Activated CD8-positive, alpha-beta memory T cell treated with anti-CD3 and anti-CD28 coated beads, Interleukin-2, amount 50 U/mL, for 48 hours (primary cell): ENCODE measurements at places on chromosomes 11 and 22.
A peak's percentile ranks its signal among the peaks of the same experiment; 100 is the strongest.

GRCh38 chr11:67345920-67346819, 7.2 kb downstream of the POLD4 start:
- DNase-seq = no peak

GRCh38 chr11:1523077-1523476, 36.5 kb upstream of the MOB2 start:
- DNase-seq = no peak

DNA sequence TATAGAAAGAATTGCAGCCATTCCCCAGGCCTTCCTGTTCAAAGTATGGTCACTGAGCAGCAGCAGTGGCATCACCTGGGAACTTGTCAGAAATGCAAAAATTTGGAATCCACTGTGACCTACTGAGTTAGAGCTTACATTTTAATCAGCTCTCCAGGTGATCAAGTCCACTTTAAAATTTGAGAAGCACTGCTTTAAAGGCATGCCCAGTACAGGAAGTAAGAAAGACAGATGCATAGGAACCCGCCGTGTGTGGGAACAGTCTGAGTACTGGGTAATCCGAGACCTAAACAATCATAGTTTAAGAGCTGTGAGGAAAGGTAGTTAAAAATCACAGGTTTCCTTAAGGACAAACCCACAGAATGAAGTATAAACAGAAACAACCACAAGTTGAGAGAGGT, 462.4 kb downstream of the RAB38 start:
- no peak for DNase-seq

GRCh38 chr11:1876361-1877063, 15.2 kb downstream of the PRR33 start:
- DNase-seq = no peak

- no peak for DNase-seq
Measured at GRCh38 chr11:81995889-81996288, 737.8 kb downstream of the FAM181B start.

DNA sequence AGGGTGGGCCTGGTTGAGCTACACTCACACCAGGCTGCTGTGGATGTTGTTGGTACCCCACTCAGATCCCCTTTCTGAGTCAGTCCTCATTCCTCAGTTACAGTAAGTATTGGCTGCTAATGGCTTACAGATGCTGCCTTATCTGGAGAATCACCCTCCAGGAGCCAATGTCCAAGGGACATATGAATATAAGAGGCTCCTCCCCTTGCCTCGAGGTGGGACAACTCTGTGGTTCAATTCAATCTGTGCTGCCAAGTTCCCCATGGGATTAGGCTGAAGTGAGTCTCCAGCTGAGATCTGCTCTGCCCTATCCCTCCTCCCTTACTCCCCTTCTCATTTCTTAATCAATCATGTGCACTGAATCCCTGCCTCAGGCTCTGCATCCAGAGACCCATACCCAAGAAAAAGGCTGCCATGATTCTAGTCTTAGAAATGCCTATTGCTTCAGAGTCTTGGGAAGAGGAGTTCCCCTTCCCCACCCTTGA, 168.8 kb upstream of the SYT13 start:
- DNase-seq = no peak

GRCh38 chr11:3225826-3226750, 6.1 kb downstream of the MRGPRE start:
- DNase-seq = no peak

- no peak for DNase-seq
Measured at GRCh38 chr11:93013646-93014045, 44.2 kb downstream of the MTNR1B start.

DNA sequence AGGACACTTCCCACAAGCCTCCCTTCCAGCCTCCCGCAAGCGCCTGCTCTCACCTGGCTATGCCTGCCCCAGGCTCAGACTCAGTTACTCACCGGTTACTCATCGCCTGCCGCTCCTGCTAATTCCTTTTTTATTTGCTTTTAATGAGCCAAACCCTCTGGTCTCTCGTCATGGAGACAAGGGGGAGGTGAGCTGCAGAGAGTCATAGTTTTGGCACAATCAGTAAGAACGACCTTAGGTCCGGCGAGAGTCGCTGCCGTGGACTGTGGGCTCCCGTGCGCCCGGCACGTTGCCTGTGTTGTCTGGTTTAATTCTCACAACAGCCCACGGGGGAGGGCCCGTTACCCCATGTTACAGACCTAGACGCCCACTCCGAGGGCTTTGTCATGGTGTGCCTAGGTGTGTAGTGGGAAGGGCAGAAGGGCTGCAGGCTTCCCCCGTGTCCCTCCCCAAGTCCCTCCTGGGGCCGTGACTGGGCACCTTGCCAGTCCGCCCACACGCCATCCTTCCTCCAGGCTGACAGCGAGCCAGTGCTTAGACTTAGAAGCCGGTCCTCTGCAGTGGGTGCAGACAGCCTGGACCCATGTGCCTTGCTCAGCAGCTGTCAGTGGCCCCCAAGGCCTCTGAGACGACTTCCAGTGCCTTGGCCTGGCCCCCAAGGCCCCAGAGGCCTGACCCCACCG, 42.2 kb downstream of the WNT7B start:
- DNase-seq = no peak

DNA sequence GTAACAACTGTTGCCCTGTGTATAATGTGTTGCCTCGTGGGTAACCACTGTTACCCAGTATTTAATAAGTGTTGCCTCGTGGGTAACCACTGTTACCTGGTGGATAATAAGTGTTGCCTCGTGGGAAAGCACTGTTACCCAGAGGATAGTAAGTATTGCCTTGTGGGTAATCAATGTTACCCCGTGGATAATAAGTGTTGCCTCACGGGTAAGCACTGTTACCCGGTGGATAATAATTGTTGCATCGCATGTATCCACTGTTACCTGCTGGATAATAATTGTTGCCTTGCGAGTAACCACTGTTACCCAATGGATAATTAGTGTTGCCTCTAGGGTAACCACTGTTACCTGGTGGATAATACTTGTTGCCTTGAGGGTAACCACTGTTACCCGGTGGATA, 17.1 kb upstream of the NXPE4 start:
- no peak for DNase-seq

DNA sequence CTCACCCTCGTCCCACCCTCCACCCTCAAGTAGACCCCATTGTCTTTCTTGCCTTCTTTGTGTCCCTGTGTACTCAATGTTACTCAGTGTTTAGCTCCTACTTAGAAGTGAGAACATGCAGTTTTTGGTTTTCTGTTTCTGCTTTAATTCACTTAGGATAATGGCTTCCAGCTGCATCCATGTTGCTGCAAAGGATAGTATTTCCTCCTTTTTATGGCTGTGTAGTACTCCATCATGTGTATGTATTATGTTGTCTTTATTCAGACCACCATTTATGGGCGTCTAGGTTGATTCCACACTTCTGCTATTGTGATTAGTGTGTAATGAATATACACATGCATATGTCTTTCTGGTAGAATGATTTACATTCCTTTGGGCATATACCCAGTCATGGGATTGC, 73.6 kb downstream of the SIK2 start:
- DNase-seq = no peak

DNA sequence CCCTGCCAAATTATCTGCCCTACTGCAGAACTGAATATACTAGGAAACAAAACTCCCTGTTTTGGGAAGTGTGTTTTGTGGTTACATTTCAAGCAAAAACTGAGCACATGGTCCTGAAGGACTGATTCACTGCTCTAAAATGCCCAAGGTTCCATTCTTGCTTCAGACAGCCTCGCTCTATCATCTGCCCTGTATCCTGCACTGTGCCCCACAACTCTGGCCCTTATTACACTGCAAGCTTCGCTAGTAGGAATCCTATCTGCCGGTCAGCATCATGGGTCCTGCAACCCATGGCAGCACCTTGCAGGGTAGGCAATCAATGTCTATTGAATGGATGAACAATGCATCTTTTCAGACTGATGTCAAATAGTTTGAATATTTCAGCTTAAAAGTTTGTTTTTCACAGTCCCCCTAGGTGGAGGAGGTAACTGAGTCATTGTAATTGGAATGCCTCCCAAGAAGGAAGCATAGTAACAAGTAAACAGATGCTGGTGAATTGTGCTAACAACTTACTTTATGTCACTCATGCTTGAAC, 21.3 kb downstream of the LAYN start:
- DNase-seq = no peak

- DNase-seq = no peak
Measured at GRCh38 chr11:14625586-14626205, 17.9 kb upstream of the PDE3B start.

- DNase-seq = no peak
Measured at GRCh38 chr11:11396301-11397035, 43.4 kb upstream of the CSNK2A3 start.

- peak; percentile 62 for DNase-seq
Measured at GRCh38 chr22:41696703-41697102, 2.6 kb upstream of the MEI1 start.

GRCh38 chr11:16781936-16782919, 43.8 kb downstream of the C11orf58 start:
- DNase-seq = no peak

GRCh38 chr11:134604886-134605285, 192.8 kb upstream of the B3GAT1 start:
- no peak for DNase-seq

GRCh38 chr11:4467811-4468606, 14.4 kb upstream of the OR52K1 start:
- no peak for DNase-seq

GRCh38 chr11:10476342-10476741, 21.3 kb downstream of the AMPD3 start:
- no peak for DNase-seq

DNA sequence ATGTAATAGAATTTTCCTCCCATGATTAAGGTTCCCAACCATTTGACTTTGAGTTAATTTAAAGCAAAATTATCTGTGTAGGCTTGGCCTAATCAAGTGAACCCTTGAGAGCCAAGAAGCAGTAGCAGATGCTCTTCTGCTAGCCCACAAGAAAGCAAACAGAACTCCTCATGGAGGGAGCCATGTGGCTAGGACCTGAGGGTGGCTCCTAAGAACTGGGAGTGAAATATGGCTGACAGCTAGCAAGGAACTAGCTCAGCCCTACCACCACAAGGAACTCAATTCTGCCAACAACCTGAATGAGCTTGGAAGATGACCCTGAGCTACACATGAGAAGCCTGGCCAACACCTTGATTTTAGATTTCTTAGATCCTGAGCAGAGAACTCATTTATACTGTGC, 167.7 kb downstream of the WNT11 start:
- no peak for DNase-seq

DNA sequence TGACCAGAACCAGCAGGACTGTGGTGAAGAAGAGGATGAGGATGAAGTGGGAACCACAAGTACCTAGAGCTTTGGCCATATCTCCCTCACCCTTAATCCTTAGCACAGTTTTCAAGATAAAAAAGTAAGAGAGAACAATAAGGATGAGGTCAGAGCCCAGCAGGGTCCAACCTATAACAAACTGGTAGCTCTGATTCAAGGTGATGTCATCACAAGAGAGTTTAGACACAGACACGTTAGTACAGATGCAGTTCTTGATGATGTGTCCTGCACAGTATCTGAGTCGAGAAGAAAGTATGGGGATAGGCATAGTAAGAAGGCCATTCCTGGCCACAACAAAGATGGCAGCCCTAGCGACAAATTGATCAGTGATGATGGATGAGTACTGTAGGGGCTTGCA, 586 bp downstream of the OR56A5 start:
- DNase-seq = no peak

DNA sequence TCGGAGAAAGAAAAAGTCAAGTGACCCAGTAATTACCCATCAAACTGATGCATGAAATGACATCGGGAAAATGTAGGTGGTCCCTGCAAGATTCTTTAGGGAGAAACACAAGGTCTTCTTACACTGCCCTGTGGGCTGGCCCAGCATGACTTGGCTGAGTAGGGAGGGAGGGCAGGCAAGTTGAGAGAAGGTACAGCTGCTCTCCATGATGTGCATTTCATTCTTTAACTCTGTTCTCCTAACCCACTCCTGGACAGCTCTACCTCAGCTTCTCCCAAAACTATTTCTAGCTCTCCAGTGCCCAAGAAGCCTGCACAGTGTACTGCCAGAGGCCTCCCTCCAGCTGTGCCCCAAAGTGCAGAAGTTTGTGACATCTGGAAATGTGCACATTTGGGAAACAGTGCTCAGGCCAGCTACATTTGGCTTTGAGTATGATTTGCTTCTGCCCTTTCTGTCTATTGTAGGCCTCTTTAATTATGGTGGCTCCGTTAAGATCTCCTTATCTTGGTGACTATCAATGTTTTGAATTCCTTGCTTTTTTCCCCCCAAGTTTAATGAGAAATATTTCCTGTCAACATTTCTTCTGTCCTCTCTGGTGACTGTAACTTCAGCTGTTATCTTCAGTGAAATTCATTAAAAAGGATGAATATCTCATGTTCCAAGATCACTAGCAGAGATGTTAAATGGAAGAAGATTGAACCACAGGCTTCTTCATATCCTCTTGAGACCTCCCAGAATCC, 26.7 kb upstream of the PRSS23 start:
- DNase-seq = no peak

- no peak for DNase-seq
Measured at GRCh38 chr11:110857892-110858546, 145.8 kb upstream of the ARHGAP20 start.
